Stimulated activated CD4-positive, alpha-beta T cell treated with anti-CD3 and anti-CD28 coated beads, Interleukin-1b, Interleukin-23, amount 100 ng/mL, for 24 hours (primary cell): ENCODE measurements at places on chromosomes 4 and X.

- DNase-seq: no peak
These were observed 15.8 kb upstream of the GYPE start for GRCh38 chr4:143921181-143921580.

DNA sequence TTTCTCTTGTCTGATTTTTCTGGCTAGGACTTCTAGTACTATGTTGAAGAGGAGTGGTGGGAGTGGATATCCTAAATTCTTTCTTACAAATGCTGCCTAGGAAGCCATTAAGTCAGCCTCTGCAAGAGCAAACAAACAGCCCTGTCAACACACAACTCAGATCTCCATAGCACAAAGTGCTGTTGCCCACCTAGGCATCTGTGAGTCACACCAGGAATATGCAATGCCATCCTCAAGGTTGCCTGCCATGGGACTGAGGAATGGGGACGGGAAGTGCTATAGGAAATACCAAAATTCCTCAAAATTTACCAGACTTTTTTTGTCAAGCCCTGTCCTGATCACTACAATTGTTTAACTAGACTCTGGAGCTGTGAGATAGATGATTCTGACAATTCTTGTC lies 466.9 kb downstream of the FSTL5 start:
- no peak for DNase-seq

DNA sequence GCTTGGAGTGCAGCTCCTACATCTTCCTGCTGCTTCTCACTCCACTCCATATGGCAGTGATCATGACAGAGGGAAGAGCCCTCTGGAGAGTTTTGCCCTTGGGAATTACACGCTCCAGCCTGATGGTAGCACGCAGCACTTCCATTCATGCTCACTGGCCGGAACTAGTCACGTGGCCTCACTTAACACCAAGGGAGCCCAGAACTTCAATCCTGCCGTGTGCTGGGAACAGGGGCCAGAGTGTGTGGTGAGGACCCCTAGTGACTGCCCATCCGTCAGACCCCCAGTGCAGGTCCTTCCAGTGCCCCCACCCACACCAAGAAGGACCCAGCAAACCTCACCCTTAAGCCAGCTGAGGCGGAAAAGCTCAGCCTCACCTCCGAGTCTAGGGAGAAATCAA lies 230.7 kb downstream of the EVC2 start:
- no peak for DNase-seq

GRCh38 chrX:15686818-15687685 lies 22.4 kb upstream of the CLTRN start:
- DNase-seq: peak; percentile 39

DNA sequence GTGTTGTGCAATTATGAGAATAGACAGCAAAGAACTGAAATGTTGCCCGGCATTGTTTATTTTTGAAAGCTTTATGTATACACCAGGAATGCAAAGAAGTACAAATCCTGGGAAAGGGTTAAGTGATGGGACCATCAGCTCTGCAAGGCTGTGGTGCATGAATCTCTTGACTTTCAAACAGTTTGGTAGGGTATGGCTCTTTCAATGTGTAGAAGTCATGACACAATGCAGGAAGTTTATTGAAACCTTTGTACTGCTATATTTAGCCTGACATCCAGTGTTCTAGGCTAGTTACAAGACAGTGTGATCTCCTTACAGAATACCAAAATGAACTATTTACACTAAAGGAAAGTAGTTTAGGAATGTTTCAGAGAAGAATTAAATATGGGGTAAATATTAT lies 206.8 kb upstream of the HAND2 start:
- DNase-seq: no peak
